Heart left ventricle (tissue), 16 donors: ENCODE measurements at places on chromosomes 16 and 17. TPM values are rescaled to one million over a fixed set of nuclear protein-coding genes. Genes with fewer than 3 reads are reported as not detected.

Gene CMTM2
- total RNA-seq, result not detected

GRCh38 chr16:81175325-81175891 lies 63.1 kb upstream of the BCO1 start:
- no peaks in the 10 kb centered on the region for H3K27me3 ChIP-seq
- no peak overlapping the region for H3K27ac ChIP-seq
- H3K4me1 ChIP-seq, result no peaks in the 10 kb centered on the region

Gene THUMPD1
- total RNA-seq, result 23.9 TPM

- H3K27me3 ChIP-seq, result no peaks in the 10 kb centered on the region
- DNase-seq, result no peak
- H3K36me3 ChIP-seq, result peaks cover 7% of the 10 kb centered on the region
- no peaks in the 10 kb centered on the region for H3K4me1 ChIP-seq
- H3K4me3 ChIP-seq, result no peak overlapping the region
Measured at GRCh38 chr17:609232-609810, 105.3 kb downstream of the VPS53 start.

- no peaks in the 10 kb centered on the region for H3K27me3 ChIP-seq
- no peaks in the 10 kb centered on the region for H3K36me3 ChIP-seq
- H3K4me3 ChIP-seq, result no peak overlapping the region
Measured at GRCh38 chr16:73209190-73209589, 161.3 kb upstream of the ZFHX3 start.

- H3K4me3 ChIP-seq, result peak overlapping the region; percentile 92
- H3K36me3 ChIP-seq, result no peaks in the 10 kb centered on the region
- no peaks in the 10 kb centered on the region for H3K27me3 ChIP-seq
- peak overlapping the region; percentile 93 for H3K27ac ChIP-seq
- no peak for DNase-seq
Measured at GRCh38 chr17:82519971-82520903, 705 bp downstream of the FOXK2 start.

- H3K27ac ChIP-seq, result no peak overlapping the region
- no peak for DNase-seq
- no peaks in the 10 kb centered on the region for H3K27me3 ChIP-seq
- H3K4me3 ChIP-seq, result no peak overlapping the region
- H3K4me1 ChIP-seq, result peaks cover 50% of the 10 kb centered on the region
Measured at GRCh38 chr16:50610331-50611262, 62.4 kb downstream of the NKD1 start.

- H3K27ac ChIP-seq, result no peak overlapping the region
- no peaks in the 10 kb centered on the region for H3K27me3 ChIP-seq
- H3K4me3 ChIP-seq, result no peak overlapping the region
- DNase-seq, result no peak
Measured at GRCh38 chr17:8739097-8739496, 5.5 kb downstream of the CCDC42 start.
